Stimulated activated CD8-positive, alpha-beta memory T cell treated with anti-CD3 and anti-CD28 coated beads, Interleukin-4, amount 100 ng/mL, for 24 hours (primary cell): ENCODE measurements at places on chromosomes 12 and 14.
A peak's percentile ranks its signal among the peaks of the same experiment; 100 is the strongest.

DNA sequence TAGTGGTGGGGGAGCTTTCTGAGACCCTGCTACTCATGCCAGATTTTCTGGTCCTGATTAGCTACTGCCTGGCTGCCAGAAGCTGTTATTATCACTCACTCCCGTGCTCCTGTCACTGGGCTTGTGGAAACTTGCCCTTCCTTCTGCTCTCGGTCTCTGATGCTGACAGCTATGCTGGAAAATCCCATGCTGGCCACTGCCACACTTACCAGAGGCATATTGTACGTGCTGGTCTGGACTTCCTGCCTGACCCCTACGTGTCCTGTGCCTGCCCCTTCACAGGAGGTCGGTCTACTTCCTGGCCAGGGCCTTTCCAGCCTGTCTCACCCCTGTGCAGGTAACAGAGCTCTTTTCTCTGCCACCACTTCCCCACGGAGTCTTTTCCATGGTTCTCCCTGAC, 149.4 kb upstream of the PLEKHG7 start:
- DNase-seq, result no peak

- no peak for DNase-seq
These were observed 7.9 kb upstream of the PRMT8 start for GRCh38 chr12:3483089-3483488.

DNA sequence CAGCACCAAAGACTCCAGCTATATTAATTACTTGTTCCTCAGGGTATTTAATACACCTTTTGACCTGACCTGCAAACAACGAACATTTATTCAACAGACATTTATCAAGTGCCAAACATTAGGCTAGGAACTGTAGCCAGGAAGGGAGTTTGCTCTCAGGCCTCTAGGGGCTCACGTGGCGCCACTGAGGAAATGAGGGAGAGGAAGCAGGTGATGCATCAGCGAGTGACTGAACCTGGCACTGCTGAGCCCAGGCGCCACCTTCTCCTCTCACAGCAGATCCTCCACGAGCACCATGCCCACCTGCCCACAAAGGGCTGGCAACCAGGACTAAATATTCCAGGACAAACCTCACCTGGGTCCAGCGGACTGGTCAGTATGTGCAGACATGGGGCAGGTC, 50.2 kb downstream of the SETD3 start:
- DNase-seq, result no peak

DNA sequence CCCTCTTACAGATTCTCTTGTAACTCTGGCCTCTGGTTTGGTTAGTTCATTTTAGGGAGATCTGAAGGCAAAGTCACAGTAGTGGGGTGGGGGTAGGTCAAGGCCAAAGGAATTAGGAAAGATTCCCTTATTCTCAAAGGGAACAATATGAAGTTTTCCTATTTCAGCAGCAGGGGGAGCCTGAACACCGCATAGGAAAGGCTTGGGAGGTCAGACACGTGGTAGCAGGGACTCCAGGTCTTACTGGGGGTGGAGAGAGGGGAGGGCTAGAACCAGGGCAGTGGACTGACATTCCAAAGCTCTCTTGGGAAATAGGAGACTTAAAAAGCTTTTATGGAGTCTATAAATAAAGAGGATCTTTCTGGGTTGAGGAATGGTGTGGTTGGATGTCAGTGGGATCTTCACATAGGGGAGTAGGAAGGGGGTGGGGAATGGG, 1.3 kb downstream of the ZC3H10 start:
- peak; percentile 22 for DNase-seq

- peak; percentile 11 for DNase-seq
These were observed 36.3 kb downstream of the LIMA1 start for GRCh38 chr12:50246873-50247612.

GRCh38 chr12:40738856-40739255, 46.6 kb downstream of the CNTN1 start:
- no peak for DNase-seq

- DNase-seq, result no peak
These were observed at the start of gene TUNAR for GRCh38 chr14:95876761-95877538. TSS of gene TUNAR (plus strand) at chr14:95876832.

GRCh38 chr14:75456069-75456996, 28.5 kb downstream of the JDP2 start:
- DNase-seq, result no peak
